Muscle of arm (tissue), 14 donors: ENCODE measurements at places on chromosomes 6 and 20. TPM values are rescaled to one million over a fixed set of nuclear protein-coding genes. Genes with fewer than 3 reads are reported as not detected.

EFCAB8 gene
- polyA plus RNA-seq, result not detected

CRYBG1 gene
- 4.3 TPM for polyA plus RNA-seq

SAMD5 gene
- polyA plus RNA-seq, result 2.3 TPM

TFAP2A gene
- 0.43 TPM for polyA plus RNA-seq

OXT gene
- polyA plus RNA-seq, result 0.46 TPM

RBPJL gene
- polyA plus RNA-seq, result not detected
